ENCODE measurements at places on chromosomes 3 and 15.

DNA sequence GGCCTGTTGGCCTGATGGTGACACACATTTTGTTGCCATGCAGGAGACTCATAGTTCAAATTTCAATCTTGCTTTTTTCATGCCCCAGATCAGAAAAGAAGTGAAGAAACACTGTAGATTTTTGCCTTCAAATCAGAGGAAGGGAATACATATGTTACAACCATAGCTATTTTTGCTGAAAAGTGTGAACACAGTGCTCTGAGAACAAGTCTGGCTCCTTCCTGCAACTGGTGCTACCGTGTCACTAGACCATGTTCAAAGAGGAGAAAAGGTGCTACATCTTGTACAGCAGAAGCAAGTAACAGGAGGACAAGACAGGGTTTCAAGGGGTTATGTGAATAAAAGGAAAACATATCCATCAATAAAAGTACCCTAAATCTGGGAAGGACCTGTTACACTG, 44.6 kb downstream of the CD47 start:
- no peak for DNase-seq

GRCh38 chr3:106552351-106553043, 683.7 kb upstream of the CBLB start:
- DNase-seq, result no peak

- no peak for DNase-seq
Measured at GRCh38 chr3:86175051-86175536, 815.9 kb downstream of the VGLL3 start.

- DNase-seq, result no peak
Measured at GRCh38 chr15:100174904-100175275, 166.9 kb downstream of the ADAMTS17 start.

GRCh38 chr15:81923561-81924350, 122.1 kb downstream of the MEX3B start:
- no peak for DNase-seq

- DNase-seq, result no peak
Measured at GRCh38 chr3:25883492-25883891, 93.6 kb downstream of the OXSM start.

DNA sequence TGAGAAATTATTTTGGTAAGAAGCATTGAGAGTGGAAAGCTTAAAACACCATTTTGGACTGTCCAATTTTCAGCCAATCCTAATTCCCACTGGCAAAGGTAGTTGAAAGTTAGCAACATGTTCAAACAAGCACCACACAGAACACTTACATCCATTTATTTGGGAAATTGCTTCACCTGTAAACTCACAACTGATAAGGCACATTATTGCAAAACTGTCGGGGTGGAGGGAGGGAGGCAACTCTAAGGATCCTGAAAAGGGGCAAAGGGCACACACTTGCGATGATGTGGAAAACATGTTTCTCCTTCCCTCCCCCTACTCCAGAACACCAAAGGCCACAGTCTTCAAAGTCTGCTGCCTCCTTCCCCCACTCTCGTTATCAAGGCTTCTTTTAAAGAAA, 9.4 kb downstream of the TMEM41A start:
- DNase-seq, result no peak

DNA sequence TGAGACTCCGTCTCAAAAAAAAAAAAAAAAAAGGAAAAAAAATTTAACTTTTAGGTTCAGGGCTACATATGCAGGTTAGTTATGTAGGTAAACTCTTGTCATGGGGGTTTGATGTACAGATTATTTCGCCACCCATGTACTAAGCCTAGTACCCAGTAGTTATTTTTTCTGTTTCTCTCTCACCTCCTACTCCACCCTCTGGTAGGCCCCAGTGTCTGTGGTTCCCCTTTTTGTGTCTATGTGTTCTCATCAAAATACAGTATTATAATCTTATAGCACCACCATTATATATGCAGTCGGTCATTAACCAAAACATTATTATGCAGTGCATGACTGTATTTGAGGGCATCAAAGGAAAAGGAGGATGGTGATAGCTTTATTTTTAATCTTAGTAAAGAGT, 47.3 kb downstream of the CHP1 start:
- no peak for DNase-seq

DNA sequence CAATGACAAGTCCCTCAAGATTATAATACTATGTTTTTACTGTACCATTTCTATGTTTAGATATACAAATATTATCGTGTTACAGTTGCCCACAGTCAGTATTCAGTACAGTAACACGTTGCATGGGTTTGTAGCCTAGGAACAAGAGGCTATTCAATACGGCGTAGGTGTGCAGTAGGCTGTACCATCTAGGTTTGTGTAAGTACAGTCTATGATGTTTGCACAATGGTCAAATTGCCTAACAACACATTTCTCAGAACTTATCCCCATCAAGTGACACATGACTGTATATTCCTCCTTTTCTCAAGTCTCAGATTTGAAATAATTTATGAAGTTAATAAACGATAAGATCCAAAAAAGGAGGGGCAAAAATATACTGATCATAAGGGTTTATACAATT, 21.7 kb downstream of the ZDHHC3 start:
- DNase-seq, result no peak

GRCh38 chr3:55692957-55693558, 206.0 kb upstream of the WNT5A start:
- DNase-seq, result no peak

- DNase-seq, result no peak
Measured at GRCh38 chr3:141798448-141798845, 35.2 kb downstream of the GRK7 start.

- no peak for DNase-seq
Measured at GRCh38 chr15:84781495-84781894, 33.1 kb downstream of the ZNF592 start.

- no peak for DNase-seq
Measured at GRCh38 chr3:146912241-146913015, 307.3 kb upstream of the PLSCR5 start.

DNA sequence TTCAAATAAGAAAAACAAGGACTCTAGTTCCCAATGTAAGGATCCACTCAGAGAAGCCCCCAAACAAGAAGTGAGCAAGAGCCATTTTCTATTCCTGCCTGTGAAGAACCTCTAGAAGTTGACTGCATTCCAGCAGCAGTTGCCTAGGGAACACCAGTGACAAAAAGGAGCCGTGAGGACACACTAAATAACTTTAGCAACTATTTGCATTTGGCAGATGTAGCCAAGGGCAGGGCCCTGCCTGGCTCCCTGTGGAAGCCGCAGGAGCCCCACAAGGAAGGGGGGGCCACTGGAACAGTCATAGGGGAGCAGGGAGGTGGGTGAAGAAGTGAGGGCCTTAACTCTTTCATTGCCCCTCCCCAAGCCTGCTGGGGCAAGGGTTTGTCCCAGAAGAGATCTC, 470.2 kb upstream of the PROK2 start:
- DNase-seq, result no peak

- DNase-seq, result no peak
Measured at GRCh38 chr15:38038659-38039442, 104.4 kb downstream of the TMCO5A start.

- DNase-seq, result no peak
Measured at GRCh38 chr3:45064512-45065372, 38.6 kb downstream of the CLEC3B start.

DNA sequence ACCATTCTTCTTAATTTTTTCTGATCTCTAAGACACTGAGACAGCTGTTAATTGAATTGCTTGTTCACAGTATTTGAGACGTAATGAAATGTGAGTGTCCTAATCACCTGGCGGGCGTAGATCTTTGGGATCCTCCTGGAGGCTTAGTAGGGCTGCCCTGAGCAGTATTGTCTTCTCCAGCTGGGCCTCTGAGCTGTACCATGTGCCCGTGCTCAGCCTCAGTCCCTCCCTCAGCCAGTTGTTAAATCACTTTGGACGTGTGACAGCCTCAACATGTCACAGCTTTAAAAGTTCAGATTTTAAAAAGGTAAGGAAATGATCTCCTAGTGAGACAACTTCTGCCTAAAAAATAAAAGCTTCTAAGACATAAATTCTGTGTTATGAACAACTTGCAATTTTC, 35.5 kb downstream of the IGF1R start:
- no peak for DNase-seq

GRCh38 chr3:161199926-161200325, 21.2 kb upstream of the NMD3 start:
- DNase-seq, result no peak

GRCh38 chr3:151318313-151318712, 1.7 kb upstream of the GPR87 start:
- no peak for DNase-seq

GRCh38 chr3:183328164-183328563, 75.1 kb downstream of the B3GNT5 start:
- DNase-seq, result no peak

- DNase-seq, result no peak
Measured at GRCh38 chr15:58465866-58466517, 34.2 kb downstream of the LIPC start.

DNA sequence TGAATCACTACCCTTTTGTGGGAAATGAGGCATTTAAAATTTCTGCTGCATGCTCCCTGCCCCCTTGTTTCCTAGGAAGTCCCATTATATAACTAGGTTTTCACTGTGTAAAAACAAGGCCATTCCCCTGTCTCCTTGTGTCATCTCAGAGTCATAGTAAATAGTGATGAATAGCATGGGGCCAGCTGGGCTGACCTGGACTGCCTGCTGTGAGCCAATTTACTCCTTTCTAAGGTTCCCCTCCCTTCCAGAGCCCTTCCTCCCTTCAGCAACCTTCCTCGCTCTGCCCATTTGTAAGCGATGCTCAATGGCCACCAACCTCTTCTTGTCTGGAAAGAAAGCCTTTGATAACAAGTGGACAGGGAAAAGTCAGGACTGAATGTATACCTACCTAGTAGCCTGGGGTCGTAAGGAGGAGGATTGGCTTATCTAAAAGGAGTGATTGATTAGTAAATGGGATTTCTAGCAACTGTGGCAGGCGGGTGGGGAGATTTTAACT, 11.7 kb downstream of the ITGA11 start:
- no peak for DNase-seq

- DNase-seq, result no peak
Measured at GRCh38 chr15:39789736-39790135, 7.1 kb upstream of the FSIP1 start.

- DNase-seq, result no peak
Measured at GRCh38 chr3:38121832-38122461, 15.0 kb downstream of the ACAA1 start.

DNA sequence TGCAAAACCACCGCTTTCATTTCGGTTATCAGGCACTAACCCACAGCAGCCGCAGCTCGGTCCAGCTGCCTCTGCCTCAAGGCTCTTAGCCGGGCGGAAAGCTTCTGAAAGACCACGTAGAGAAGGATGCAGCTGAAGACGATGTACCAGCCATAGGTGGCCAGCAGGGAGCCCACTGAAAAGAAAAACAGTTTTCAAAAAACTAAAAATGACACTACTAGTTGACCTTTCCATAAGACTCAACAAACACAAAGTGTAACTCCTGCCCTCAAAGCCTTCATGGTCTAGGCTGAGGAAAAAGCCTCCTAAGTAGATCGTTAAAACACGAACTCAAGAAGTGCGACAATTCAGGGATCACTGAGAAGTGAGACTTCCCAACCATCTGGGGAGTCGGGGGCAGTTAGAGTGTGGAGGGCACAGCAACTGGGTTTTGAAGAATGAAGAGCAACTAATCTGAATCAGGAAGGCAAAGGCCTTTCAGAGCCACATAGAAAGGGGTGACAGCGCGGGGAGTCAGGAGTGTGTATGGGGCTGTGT, 716 bp downstream of the SELENOS start:
- DNase-seq, result peak; percentile 58

DNA sequence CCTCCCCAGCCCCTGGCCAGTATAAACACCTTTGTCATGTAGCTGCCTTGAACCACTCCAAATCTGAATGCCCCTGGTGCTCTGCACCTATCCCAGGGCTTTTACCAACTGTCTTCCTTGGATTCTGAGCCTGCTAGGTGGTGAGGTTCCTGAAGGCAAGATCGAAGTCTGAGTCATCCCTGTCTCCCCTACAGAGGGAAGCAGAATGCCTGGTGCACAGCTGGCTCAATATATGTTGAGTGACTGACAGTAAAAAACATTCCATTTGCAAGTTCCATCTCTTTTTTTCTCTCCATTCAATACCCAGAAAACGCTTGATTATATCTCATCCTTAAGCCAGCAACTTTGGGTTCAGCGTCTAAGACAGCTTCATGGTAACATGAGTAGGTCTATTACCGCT, 24.7 kb downstream of the SLC24A1 start:
- DNase-seq, result no peak

GRCh38 chr15:49199666-49200065, 29.6 kb downstream of the GALK2 start:
- no peak for DNase-seq

DNA sequence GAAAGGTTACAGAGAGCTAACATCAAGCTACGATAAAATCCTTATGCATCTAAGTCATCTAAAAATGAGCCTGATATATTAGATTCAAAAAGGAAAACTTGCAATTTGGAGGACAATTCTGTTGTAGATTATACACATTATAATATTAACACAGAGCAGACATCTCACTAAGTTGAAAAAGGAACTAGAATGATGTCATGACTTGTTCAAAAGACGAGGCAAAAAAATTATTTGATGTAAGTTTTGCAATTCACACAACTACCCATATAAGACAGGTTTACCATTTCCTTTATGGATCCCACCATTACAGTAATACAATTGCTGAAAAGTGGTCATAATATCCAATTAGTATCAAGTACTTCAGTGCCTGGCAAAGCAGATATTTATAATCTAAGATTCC, 15.9 kb downstream of the SATB1 start:
- no peak for DNase-seq

DNA sequence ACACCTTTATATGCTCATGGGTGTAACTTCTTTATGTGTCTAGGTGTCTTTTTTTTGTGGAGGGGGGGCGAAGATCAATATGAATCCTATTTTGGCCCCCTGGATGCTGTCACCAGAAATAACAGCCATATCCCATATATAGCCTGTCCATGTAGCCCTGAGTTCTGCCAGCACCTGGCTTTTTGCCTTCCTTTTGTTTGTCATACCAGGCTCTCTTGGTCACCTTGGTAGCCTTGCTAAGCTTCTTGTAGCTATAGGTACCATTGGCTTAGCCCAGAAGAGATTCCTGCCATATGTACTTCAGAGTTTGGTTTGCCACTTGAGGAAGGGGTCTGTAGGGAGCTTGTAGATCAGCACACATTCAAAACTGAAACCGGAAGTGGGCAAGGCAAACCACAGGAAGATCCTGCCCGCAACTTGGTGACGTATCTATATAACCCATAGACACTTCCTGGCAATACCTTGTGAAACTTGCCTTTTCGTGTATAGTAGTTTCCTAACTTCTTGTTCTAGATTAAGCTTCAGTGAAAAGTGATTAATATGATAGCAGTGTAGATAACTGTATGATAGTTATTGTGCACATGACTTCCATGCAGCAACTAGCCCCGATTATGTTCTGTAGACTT, 11.9 kb downstream of the RASA2 start:
- DNase-seq, result peak; percentile 33

DNA sequence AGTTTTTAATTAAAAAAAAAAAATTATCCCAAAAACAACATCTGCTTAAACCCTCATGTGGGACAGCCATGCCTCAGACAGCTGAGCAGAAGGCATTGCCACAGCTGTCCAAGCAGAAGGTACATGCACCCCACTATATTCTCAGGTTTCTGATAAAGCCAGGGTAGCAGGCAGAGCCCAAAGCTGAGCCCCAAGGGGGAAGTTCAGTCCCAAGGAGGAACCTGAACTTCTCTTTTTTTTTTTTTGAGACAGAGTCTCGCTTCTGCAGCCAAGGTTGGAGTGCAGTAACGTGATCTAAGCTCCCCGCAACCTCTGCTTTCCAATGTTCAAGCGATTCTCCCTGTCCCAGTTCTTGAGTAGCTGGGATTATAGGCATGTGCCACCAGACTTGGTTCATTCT, 33.2 kb downstream of the MKRN2 start:
- DNase-seq, result no peak
